ENCODE measurements at places on chromosomes 11 and 22.

- DNase-seq: no peak
These were observed 36.0 kb upstream of the COMT start for GRCh38 chr22:19905347-19906276.

DNA sequence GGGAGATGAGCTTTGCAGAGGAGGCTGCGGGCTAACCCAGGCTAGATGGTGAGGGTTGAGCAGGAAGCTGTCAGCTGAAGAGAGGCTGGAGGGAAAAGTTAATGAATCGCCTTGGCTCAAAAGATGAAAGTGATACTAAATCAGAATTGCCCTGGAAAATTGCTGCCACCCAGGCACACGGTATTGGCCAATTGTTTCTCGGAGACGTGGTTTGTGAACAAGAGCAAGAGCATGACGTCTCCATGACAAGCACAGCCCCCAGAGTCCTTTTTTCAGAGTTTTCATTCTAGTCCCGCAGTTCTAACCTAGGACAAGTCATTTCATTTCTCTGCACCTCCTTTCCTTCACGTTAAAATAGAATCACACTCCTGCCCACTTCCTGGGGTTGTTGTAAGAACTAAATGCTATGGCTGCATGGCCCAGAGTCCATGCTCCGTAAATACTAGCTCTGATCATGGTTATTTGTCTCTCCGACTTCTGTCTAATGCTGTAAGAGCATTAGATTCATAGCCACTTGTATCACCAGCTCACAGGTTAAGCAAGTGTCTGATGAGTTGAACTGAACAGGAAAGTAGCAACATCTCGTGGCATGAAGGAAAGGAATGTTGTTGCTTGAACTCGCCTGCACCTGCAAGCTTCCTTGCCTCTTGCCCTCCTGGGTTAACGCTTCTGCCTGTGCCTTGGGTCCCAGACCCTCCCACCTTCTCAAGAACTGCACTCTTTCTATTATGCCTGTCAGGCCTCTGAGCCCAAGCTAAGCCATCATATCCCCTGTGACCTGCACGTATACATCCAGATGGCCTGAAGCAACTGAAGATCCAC is 33.8 kb upstream of the NUP50 start:
- DNase-seq: no peak

DNA sequence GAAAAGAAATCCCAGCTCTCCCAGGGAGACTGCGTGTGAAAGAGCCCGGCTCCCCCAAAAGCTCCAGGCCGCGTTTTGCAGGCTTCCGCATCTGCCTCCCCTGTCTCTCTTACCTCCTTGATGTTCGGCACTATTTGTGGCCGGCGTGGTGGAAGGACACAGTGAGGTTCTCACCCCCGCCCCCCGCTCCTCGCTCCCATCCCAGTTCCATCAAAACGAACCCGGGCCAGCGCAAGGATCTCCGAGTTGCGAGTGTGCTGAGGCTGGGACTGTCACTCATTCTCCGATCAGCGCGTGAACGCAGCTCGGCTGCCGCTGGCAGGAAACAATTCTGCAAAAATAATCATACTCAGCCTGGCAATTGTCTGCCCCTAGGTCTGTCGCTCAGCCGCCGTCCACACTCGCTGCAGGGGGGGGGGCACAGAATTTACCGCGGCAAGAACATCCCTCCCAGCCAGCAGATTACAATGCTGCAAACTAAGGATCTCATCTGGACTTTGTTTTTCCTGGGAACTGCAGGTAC is at the start of gene NCAM1:
NCAM1 (plus strand) TSS at position 275 of the 523 bp plus-strand sequence.
- DNase-seq: no peak

GRCh38 chr11:126949066-126949891 is 51.3 kb downstream of the KIRREL3 start:
- DNase-seq: no peak

- DNase-seq: no peak
These were observed 210.5 kb downstream of the FAM181B start for GRCh38 chr11:82523141-82523540.

DNA sequence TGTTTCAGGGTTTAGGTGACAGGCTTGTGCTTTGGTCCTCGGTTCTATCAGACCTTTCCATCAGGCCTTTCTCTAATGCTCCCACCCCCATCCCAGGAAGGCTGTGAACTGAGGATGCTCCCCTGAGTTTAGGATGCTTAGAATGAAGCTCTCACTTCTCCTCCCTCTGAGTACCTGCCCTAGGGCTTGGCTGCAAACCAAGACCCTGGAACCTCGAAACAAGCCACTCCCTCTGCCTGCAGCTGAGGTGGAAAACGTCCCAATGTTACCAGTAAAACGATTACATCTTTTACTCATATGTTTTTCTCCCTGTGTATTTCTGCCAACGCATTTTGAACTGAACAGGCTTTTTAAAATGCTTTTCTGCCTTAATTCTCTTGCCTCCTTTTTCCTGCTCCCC is 54.5 kb upstream of the BMAL1 start:
- DNase-seq: no peak

- no peak for DNase-seq
These were observed 1.3 kb downstream of the PLEKHA7 start for GRCh38 chr11:17012712-17013547.

DNA sequence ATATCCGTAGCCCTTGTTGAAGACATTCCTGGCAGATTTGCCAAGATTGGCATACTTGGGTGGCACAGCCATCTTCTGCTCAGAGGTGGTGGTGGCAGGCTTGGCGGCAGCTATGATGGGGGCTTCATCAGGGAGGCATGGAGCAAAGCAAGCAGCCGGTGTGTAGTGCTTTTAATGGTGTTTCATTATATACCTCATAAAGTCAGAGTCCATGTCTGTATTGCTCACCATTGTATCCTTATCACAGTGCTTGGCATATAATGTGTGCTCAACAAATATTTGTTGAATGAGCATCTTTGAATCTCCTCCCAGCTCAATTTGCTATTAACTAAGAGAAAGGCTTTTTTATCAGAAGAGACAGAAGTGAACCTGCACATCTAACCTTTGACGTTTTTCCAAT is 7.8 kb upstream of the DNHD1 start:
- no peak for DNase-seq

- no peak for DNase-seq
These were observed 8.7 kb upstream of the HEPACAM start for GRCh38 chr11:124944565-124944964.

DNA sequence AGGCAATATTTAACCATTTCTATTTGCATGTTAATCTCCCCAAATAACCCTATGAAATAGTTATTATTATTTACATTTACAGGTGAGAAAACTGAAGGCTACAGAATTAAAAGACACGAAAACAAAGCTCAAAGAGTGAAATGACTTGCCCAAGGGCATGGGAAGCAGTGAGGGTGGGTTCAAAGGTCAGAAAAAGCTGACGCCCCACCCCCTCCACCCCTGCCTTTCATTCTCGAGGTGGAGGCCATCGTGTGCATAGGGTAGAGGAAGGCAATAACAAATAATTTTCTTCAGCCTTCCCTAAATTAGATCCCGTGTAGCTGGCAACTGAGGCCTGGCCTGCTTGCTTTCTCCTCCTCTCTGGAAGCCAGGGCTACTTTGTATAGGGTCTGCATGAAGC is 56.1 kb upstream of the RBFOX2 start:
- DNase-seq: no peak

DNA sequence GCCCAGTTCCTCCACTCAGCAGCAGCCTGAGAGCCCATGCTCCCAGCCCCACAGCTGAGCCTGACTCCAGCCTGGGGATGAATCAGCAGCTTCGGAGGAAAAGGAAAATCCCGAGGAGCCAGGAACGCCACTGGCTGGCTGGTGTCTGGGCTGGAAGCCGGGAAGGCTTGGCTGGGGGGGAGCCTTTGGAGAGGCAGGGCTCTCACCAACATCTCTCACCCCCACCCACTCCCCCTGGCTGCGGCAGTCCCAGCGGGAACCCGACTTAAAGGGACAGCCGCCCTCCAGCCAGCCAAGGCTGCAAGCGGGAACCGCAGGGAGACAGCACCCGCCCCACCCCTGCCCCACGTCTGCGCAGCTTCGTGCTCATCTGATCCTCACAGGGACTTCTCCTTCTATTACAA is 28.4 kb downstream of the KIAA0930 start:
- no peak for DNase-seq

GRCh38 chr11:125344846-125345420 is 151.1 kb downstream of the FEZ1 start:
- no peak for DNase-seq
